NCI-H1694 (cell line): ENCODE measurements at places on chromosomes 4 and X.
A peak's percentile ranks its signal among the peaks of the same experiment; 100 is the strongest.

- no peak for DNase-seq
Measured at GRCh38 chr4:41912546-41912945, 22.7 kb upstream of the TMEM33 start.

- no peak for DNase-seq
Measured at GRCh38 chrX:154890990-154891639, 5.0 kb downstream of the F8A1 start.

DNA sequence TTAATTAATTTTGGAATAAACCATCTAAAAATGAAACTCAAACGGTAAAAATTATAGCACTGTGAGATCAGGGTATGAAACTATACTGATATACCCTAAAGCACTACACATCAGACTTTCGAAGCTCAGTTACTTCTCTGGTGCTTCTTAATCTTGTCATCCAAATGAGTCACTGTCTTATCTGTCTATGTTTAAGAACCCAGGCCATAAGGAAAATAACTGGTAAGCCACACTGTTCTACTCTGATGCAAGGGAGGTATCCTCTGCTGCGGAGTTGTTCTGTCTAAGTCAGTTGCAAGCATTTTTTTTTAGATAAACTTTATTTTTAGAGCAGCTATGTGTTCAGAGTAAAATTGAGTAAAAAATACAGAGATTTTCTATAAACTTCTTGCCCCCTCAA, 830.8 kb upstream of the POU3F4 start:
- DNase-seq = no peak

DNA sequence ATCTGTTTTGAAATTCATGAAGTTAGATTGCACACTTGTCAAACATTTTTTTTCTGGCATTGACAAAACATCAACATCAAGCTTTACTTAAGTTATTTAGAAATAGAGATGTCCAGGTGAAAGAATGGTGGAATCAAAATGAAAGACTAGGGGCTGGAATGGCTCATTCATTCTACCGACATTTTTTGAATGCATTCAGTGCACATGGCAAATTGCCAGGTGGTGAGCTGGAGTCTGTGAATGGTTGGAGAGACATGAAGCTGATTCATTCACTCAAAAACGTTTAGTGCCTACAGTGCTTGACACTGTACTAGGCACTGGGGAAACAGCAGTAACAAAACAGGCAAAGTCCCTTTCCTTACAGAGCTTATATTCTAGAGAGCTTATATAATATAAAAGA, 292.4 kb downstream of the PPP1R2C start:
- no peak for DNase-seq

DNA sequence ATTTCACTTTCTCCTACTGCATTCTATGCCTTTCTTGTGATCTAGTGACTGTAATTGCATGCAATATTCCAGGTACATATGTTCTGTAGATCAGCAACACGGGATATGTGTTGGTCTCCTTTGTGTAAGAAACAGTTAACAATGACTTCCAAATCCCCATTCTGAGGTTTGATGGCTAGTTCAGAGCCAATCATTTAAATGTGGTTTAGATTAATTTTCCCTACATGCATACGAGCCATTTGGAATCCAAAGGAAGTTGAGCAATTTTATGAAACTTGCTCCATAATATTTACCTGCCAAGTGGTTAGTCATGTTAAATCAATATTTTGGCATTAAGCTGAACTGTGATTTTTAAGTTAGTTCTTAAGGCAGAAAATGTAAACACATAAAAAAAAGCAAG, 172.8 kb upstream of the DCAF12L2 start:
- no peak for DNase-seq

GRCh38 chr4:45120163-45120562, 393.8 kb upstream of the GNPDA2 start:
- DNase-seq = no peak

DNA sequence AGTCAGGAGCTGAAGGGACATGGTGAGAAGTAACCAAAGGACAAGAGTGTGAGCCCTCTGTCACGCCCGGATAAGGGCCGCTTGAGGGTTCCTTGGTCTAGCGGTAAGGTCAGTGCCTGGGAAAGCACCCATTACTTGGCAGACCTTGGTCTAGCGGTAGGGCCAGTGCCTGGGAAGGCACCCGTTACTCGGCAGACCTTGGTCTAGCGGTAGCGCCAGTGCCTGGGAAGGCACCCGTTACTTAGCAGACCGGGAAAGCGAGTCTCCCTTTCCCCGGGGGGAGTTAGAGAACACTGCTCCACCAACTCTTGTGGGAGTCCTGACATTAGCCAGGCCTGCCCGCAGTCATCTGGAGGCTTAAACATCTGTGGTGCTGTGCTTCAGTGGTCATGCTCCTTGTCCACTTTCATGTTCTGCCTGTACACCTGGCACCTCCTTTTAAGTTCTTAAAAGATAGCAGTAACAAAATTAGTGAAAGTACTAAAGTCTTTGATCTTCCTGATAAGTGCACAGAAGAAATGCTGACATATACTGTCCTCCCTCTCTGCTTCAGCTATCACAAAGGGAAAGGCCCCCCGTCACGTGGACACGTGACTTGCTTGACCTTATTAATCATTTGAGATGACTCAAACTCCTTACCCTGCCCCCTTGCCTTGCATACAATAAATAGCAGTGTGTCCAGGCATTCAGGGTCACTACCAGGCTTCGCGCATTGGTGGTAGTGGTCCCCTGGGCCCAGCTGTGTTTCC, 9.3 kb upstream of the SEC24B start:
- DNase-seq = no peak

DNA sequence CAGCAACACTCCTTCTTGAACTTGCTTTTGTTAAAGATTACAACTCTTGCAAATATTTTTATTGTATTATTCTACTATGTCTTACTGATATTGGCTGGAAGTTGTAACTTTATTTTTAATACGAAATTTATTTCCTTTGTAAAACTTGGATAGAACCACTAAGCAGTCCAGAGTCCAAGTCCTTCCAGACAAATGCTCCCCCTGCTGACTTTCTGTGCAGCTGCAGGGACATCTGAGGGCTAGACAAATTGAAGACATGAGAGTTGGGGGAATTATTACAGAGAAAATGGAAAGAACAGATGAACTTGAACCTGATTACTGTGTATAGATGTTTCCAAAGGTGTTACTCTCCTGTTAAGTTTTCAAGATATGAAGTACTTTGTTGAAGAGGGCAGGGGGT, 238.8 kb downstream of the GRIA3 start:
- peak; percentile 2 for DNase-seq
